DMS79 treated with DMSO at 0.1 percent for 48 hours (cell line): ENCODE measurements at places on chromosomes 13 and 19.

DNA sequence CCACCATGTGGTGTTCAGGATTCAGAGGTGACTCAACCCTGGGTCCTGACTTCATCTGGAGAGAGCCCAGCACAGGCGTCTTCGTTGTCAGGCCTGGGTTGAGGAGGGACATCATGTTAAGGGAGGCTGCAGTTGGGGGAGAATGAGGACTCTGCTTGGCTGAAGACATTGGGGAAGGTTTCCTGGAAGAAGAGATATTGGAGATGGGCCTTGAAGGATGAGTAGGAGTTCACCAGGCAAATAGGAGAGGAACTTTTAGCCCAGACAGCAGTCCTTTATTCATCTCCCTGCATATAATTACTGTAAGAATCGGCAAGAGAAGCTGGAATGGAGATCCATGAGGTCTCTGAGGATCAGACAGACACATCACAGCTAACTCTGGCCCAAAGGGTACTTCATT is 38.9 kb downstream of the VAV1 start:
- DNase-seq, result no peak

DNA sequence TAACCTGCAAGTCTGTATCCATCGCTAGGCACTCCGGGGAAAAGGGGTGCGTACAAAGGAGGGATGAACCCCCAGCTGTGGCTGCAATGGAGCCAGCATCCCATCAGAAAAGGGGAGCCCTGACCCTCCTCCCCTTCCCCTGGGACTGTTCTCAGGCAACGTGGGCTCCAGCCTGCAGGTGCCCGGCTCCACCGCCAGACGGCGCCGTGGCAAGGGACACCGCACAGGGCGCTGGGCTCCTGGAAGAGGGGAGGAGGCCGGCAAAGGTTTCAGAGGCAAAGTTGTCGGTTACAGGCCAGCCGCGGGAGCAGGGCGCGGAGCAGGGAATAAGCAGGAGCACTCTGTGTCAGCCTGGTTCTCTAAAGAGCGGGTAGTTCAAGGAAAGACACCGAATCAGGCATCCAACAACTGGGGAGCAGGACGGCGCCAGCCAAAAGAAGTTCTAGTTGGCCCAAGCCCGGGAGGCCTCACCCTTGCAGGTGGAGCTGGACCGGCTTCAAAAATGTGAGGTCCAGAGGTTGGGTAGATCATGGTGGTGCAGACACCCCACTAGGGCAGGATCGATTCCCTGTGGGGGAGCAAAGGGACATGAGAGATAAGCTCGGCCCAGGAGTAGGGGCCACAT is 53.0 kb upstream of the ATP12A start:
- DNase-seq, result no peak

DNA sequence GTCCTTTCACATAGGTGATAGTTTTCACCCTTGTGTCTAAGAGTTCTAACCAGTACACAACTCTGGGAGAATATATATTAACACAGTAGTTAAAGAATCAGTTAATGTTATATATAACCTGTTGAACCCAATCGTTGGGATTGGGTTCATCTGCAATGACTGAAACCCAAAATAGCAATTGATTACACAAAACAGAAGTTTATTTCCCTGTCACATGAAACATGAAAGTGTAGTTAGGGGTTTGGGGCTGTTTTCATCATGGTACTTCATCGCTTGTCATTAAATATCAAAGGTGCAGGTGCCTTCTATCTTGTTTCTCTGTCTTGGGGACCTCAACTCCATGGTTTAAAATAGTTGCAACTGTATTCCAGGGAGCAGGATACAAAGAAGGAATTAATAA is 106.6 kb downstream of the TBC1D4 start:
- no peak for DNase-seq

GRCh38 chr19:7442423-7442822 is 46.4 kb downstream of the PEX11G start:
- no peak for DNase-seq

DNA sequence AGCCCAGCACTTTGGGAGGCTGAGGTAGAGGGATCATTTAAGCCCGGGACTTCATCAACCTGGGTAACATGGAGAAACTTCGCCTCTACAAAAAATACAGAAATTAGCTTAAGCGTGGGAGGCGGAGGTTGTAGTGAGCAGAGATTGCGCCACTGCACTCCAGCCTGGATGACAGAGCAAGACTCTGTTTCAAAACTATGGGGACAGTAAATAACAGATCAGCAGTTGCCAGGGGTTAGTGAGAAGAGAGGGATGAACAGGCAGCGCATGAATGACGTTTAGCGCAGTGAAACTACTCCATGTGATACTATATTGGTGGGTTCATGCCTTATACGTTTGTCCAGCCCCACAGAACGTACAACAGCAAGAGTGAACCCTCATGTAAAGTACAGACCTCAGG is 7.1 kb upstream of the ICAM3 start:
- no peak for DNase-seq

DNA sequence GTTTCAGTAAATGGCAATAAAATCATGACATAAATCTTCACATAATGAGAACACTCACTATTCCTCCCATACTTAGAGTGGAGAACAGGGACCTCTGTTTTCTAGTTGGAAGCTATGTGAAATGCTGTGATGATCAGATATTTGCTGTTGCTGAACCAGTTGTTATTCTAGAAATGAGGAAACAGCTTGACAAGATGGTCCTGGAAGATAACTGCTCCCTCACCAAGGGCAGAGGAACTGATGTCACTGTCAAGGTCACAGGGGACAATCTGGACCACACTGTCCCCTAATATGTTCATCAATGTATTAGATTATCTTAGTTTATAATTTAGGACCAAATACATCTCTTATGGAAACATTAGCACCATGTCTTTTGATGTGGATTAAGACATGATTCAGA is 1173.3 kb downstream of the PCDH17 start:
- DNase-seq, result no peak

DNA sequence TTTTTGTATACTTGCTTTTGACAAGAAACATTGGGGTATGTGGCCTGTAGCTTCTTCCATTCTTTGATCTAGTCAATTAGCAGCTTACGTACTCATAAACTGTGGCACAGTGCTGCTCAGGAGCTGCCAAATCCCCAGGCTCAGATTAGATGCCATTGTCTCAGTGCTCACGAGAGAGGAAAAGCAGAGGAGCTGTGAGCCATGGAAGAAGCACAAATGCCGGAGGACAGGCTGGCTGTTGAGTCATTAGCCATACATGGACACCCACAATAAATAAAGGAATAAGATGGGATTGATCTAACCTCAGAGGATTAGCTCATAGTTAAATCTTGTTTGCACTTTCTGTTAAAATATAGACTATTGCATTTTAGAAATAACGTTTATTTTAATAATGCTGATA is 121.7 kb downstream of the POSTN start:
- no peak for DNase-seq

DNA sequence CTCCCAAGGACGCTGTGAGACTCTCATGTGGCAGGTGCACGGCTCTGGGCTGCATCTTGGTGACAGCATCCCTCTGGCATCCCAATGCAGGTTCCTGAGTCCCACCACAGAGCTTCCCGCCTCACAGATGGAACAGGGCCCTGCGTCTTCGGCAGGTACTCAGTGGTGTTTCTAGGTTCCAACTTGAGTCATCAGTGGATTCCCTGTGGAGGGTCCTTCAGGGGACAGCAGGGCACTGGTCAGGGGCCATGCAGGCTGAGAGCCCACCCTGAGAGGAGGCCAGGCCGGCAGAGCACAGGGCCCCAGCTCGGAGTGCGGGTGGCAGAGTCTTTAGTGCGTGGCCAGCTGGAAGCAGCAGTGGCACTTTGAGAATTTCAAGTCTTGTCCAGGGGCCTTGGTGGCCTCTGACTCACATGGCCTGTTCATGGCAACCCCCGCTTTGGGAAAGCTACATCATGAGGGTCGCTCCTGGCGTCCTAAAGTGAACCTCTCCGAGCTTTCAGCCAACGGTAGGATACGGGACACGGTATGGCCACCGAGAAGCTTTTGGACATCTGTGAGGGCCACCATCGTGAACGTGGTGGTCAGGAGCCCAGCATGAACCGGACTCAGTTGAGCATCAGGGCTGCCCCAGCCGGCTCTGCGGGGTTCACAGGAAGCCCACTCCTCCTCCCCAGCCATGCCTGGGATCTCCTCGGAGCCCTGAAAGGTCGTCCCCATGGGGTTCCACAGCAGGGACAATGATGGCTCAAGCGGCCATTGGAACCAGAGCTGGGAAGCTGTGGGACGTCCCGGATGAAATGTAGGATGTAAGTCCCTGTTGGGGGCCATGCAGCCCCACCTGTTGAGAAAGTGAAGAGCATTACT is 72.0 kb upstream of the MCF2L start:
- no peak for DNase-seq

GRCh38 chr19:13102666-13103580 is at the start of gene LYL1:
LYL1 (minus strand) TSS chr19:13102858; CDS start chr19:13101171, 1,687 bp downstream.
- no peak for DNase-seq

GRCh38 chr19:8022275-8022674 is 16.8 kb upstream of the ELAVL1 start:
- no peak for DNase-seq

DNA sequence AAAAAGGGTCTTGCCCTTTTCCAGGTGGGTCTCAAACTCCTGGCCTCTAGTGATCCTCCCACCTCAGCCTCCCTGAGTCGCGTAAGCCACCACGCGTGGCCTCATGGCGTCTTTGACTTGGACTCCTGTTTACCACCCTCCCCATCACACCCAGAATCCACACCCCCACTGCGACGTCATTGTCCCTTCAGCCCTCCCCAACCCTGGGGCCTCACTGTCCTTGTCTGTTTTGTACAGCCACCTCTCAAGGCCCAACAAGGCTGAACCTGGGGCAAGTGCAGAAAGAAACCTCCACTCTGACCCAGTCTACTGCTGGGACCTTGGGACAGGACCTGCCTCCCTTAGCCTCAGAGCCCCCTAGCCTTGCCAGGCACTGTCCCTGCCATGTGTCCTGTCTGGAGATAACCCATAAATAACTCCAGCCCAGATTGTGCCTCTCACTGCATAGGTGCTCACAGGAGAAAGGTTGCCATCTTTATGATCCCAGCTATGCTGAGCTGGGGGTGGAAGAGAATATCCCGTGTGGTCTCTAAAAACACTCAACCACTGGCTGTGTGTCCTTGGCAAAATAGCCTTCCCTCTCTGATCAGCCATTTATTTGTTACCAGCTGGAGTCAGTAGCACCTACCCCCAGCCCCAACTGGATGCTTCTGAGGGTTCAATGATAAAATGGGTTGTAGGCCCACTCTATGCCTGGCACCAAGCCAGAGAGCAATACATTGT is 1.8 kb upstream of the IFI30 start:
- no peak for DNase-seq

GRCh38 chr19:58440556-58440955 is 603 bp upstream of the ZNF132 start:
- DNase-seq, result no peak

DNA sequence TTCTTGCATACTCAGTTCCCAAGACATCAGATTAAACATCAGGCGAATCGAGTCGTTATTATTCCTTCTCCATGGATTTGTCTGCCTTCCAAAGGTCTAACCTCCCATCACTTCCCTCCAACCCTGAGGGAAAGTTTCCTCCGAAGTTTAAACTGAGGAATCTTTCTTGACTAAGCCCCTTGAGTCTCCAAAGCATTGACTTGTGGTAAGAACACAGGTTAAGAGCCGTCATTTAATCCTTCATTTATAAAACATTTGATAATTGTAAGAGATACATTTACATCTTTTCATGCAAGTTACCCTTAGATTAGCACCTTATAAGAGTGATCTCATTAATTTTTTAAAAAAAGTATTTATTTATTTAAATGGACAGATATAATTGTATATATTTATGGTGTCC is at the start of gene OR7A10:
Gene OR7A10, minus strand, starts transcription at position 101 of the 400 bp plus-strand sequence. CDS start 7,045 bp downstream, outside the sequence.
- no peak for DNase-seq

GRCh38 chr13:52001120-52001731 is 10.0 kb downstream of the ATP7B start:
- DNase-seq, result peak; percentile 14

GRCh38 chr19:47210689-47211316 is 20.2 kb downstream of the BBC3 start:
- peak; percentile 59 for DNase-seq

DNA sequence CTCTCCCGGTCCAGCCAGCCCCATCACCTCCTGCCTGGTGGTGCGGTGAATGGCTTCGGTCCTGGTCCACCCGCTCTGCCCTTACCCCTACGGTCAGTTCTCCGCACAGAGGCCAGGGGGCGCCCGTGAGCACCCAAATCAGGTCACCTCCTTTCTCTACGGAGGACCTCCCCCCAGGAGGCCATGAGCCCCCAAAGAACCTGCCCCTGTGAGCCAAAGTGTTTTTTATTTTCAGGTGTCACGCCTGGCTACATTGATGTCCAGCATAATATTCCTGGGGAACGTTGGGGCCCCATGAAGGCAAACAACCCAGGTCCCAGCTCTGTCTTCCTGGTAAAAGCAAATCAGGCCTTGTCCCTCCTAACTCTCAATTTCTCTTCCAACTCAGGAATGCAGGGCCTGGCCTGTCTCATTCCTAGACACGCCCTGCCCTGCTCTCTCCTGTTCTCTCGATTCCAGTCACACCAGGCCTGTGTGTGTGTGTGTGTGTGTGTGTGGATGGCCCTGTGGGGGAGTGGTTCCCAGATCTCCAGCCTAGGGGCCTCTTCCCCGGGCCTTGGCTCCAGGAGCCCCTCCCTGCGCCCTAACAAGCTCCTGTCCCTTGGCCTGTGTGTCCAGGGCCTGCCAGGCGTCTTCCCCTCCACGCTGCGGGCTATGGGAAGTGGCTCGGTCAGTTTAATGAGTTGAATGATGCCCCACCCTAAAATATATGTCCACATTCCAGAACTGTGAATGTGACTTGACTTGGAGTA is 9.7 kb upstream of the GIPC1 start:
- no peak for DNase-seq

DNA sequence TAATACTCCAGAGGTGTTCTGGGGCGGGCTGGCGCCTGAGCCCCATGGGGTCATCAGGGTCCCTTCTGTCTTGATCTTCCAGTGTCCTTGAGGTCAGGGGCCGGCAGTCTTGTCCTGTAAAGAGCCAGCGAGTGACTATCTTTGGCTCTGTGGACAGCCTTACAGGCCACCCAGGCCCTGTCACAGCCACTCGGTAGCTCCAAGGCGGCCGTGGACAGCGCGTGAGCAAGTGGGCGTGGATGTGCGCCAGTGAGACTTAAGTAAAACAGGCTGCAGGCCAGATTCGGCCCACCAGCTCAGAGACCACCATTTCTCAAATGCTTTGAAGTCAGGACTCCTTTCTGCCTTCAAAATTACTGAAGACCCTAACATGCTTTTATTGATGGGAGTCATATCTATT is 3.7 kb downstream of the ZNF444 start:
- DNase-seq, result no peak

GRCh38 chr13:73079359-73079758 is 20.6 kb downstream of the KLF5 start:
- DNase-seq, result no peak

DNA sequence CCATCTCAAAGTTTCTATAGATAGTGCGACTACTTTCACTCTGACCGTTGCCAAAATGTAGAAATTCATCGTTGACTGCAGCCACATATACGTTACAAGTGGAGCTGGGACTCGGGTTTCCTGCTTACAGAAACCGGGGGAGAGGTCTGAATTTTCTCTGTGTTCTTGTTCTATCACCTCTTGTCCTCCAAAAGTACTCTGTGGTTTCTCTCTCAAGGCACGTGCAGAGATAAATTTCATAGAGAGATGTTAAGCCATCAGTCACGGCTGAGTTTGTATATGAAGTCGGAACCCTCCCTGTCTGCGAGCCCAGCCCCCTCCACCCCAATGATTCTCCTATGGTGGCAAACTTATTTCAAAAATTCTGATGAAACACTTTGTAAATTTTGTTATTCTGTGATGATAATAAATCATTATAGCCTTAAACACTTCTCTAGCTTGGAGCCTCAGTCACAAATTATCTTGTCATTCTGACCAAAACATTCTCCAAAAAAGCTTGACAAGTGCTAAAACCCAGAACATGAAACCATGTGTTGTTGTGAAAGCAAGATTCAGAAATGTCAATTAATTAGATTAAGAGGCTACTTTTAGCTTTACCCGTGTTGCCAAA is 87.5 kb downstream of the TSHZ3 start:
- DNase-seq, result peak; percentile 54
